Stimulated activated CD8-positive, alpha-beta memory T cell treated with anti-CD3 and anti-CD28 coated beads, Interleukin-4, amount 100 ng/mL, for 1 hour (primary cell): ENCODE measurements at places on chromosomes 1 and 21.

DNA sequence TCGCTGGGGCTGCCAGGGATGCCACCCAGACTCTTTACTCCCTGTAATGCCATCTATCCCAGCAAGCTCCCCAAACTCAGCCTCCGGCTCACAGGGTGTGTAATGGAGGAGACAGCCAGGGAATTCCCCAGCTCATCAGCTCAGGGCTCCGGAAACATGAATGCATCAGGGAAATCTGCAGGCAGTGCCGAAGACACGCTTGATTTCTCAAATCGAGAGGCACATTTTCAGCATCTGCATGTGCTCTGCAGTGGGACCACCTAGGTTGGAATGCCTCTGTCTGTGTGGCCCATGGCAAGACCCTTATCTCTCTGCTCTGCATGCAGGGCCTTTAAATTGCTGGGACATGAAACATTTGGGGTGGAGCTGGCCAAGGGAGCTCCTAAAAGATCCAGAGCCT is 170.1 kb downstream of the TRABD2B start:
- DNase-seq = no peak

- no peak for DNase-seq
Observed at GRCh38 chr1:116112388-116113140, 1.4 kb downstream of the MAB21L3 start.

- DNase-seq = no peak
Observed at GRCh38 chr1:53341961-53342707, 14.3 kb upstream of the LRP8 start.

DNA sequence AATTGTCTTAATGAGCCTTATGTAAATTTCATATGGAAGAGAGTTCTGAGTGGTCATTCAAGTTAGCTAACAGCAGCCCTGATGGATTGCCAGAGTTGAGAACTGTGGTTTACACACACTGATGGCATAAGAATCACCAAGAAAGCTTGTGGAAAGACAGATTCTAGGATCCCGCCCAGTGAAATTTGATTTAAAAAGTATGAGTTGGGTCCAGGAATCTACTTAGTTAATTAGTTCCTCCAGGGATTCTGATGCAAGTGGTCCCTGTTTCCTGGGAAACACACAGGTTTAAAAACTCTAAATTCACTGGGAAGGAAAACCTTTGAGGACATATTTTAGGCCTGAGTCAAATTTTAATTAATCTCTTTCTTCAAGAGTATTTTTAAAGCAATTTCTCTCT is 144.3 kb downstream of the NTPCR start:
- no peak for DNase-seq

- no peak for DNase-seq
Observed at GRCh38 chr1:70044832-70045231, 160.5 kb downstream of the LRRC40 start.

DNA sequence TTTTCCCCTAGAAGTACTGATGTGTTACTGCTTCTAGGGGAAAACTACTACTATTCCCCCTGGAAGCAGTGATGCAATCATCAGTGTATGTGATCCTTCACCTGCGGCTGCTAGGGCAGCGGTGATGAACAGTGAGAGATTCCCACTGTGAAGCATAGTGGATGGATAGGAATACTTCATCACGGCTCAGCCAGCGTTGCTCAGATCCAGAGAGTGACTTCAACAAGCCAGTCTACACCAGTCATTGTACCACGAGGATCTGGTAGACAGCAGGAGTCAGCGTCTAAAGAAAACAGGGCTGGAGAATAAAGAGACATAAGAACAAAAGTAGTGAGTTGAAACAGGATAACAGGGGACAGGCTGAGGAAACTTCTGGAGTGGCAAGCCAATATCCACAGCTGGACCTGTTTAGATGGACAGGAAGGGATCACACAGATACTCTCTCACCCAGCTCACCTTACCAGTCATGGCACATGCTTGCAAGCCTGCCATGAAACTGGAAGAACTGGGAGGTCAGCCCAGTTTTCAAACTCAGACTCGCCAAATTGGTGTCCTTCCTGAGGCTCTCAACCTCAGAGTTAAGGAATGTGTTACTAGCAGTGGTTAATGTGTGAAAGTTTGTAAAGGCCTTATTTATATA is 42.4 kb upstream of the LRRC52 start:
- no peak for DNase-seq

DNA sequence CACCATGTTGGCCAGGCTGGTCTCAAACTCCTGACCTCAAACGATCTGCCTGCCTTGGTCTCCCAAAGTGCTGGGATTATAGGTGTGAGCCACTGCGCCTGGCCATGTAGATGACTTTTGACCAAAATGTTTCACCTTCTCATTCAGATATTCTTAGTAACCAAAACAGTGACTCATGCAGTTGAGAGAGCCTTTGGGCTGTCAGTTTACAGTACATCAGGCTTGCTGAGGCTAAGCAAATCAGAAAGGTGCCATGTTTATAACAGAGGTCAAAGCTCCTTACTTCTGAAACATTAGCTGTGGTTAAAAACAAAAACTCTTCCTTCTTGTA is 21.0 kb downstream of the CNIH4 start:
- DNase-seq = no peak

DNA sequence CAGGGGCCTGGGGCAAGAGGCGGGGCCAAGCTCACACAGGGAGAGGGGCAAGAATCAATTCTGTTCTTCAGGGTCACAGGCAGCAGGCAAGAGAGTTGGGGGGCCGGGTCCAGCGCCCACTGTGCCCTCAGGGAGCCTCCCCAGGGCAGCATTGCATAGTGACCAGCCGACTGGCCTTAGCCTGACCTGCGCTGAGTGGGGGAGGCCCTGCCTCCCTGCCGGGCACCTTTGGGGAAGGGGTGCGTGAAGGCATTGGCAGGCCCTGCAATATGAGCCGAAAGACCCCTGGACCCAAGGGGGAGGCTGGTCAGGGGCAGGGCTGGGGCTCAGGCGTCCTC is 12.2 kb downstream of the SCNN1D start:
- DNase-seq = no peak

GRCh38 chr1:23354245-23354644 is 10.2 kb upstream of the HNRNPR start:
- no peak for DNase-seq

DNA sequence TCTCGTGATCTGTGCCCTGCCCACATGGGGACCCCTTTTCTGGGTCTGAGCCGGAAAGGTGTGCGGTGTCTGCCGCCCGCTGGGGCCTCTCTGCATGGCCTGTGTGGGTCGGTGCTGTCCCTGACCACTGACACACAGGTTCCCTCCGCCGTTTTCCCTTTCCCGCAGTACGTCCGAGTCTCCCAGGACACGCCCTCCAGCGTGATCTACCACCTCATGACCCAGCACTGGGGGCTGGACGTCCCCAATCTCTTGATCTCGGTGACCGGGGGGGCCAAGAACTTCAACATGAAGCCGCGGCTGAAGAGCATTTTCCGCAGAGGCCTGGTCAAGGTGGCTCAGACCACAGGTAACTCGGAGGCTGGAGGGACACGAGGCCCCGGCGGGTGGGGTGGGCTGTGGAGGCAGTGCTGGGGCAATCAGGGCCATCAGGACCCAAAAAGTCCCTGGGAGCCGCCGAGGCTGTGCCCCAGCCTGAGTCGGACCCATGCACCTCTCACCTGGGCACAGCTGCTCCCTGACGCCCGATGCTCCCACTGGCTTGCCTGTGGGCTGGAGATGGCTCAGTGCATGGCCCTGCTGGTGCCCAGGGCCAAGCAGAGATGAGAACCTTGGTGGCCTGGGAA is 13.3 kb downstream of the TRPM2 start:
- DNase-seq = no peak

DNA sequence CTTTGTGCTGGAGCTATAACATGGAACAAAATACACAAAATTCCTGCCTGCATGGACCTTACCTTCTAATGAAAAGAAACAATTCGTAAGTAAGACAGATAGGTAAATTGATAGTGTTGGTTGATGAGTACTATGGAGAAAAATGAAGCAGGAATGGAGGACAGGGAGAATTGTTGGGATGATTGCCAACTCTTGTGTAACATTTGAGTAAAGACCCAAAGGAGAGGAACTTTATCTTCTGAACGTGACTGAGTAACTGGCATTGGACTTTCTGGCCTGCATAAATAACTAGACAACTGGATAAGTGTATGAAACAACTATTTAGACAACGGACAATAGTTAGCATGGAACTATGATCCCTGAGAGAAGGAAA is 6.8 kb upstream of the EFCAB14 start:
- DNase-seq = no peak

DNA sequence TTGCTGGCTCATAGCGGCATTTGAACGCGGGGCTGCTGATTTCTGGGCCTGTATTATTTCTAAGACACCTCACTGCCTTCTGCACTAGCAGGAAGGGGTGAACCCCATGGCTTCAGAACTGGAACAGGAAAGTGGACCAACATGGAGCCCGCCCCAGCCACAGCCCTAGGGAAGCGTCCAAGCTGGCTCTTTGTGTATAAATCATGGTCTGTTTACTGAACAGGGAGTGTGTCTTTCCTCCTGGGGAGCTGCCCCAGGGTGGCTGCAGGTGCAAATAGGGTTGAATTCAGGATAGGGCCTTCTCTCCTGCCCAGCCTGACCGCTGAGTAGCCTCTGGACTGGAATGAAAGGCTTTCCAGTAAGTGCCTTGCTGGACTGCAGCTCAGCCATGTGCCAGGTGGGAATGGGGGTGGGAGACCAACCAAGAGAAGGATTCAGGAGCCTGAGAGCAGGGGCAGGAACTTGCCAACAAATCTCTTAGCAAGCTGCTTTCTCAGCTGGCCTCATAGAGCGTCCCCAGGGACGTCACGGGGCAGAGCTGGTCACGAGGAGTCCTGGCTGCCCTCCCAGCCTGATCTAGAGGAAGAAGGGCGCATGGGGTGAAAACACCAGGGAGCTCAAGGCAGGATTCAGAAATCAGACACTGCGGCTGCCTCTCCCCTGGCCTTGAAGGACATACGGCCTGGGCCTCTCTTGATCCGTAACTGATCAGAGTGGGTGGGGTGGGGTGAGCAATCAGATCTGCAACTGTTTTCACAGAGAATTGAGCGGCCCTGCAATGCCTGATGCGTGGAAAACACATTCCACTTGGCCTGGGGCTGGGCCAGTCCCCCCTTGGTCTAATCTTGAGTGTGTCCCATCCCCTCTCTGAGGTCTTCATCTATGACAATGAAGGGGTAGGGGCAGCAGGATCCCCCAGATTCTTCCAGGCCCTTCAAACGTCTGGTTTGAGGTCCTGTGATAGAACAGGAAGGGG is 56.5 kb upstream of the SELENON start:
- no peak for DNase-seq

DNA sequence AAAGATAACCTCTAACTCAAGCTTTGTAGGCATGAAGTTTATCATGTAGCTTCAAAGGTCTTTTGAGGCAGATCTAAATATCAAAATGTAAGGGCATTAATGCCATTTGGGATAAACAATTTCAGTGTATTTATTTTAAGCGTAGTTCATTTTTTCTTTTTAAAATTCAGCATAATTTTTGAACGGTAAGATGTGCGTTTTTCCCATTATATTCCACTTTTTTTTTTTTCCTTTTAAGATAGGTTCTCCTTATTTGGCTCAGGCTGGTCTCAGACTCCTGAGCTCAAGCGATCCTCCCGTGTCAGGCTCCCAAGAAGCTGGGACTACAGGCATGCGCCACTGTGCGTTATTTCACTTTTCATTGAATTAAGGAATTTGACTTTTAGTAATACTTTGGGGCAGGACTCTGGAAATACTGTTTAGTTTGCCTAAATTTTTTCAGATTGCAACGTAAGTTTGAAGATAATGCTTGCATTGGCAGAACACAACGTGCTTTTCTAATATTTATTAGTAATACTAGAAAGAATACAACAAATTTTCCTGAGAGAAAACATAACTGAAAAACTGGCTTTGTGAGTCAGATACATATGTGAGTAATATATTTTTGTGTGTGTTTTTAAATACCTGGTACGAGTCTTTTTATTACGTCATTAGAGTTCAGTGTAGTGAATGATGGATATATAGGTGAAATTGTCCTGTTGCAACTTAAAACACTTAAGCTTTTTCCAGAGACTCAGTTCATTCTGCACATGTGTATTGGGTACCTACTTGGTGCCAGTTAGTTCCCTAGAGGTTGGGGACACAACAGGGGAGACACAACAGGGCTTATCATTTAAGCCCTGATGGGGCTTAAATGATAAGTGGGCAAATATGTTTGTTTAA is 2.2 kb downstream of the RALGPS2 start:
- no peak for DNase-seq

DNA sequence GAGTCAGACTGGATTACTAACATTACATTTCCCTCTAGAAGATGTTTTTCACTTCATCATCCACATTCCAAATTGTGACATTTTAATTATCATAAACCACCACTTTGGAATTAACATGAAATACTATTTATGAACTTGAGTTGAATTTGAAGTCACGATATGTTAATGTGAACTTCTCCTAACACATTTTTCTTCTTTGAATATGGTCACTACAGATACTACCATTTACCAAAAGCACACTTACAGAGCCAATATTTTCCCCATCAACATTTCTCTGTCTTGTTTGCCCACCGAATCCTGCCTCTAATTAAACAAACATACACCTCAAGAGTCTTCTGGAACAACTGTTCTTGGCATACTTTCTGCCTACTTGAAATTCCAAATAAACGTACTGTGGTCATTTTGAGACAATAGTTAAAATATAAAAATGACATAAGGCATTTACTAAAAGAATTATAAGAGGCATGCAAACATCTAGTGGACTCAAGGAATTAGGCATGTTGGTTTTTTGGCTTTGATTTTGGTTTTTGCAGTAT is 177.4 kb downstream of the AKT3 start:
- DNase-seq = no peak

DNA sequence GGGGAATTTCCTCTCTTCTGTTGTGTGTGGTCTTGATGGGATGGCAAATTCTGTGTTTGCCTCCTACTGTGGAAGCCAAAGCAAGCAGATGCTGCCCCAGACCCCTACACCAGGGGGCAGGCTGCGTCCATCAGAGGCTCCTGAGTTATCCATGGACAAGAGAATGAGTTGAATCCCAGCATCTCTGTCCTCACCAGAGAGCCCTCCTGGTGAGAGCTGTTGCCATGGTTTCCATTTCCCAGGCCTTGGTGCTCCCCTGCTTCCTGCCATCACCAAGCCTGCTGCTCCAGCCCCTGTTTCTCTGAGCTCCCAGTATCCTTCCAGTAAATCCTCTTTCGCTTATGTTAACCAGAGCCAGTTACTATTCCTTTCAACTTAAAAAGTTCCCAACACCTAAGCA is 20.4 kb upstream of the GNG12 start:
- no peak for DNase-seq

GRCh38 chr1:12151465-12151864 is 15.3 kb upstream of the TNFRSF1B start:
- DNase-seq = no peak
